ENCODE measurements at places on chromosomes 7 and 10.

GRCh38 chr7:108613949-108614381 lies 44.3 kb downstream of the DNAJB9 start:
- no peak for DNase-seq

DNA sequence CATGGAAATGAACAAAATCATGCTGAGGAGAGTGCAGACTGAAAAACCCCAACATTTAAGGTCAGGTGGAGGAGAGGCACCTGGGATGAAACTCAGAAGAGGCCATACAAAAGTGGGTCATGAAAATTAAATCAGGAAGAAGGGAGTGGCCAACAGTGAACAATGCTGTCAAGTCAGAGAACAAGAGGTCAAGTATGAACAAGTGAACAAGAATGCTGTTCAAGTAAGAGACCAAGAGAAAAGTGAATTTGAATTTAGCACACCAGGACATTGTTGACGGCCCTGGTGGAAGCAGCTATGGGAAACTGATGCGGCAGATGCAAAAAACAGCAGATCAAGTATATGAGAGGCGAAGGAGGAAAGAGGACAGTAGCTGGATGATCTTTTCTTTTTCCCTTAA lies 7.9 kb downstream of the CEP41 start:
- no peak for DNase-seq

- DNase-seq: no peak
Measured at GRCh38 chr7:32594965-32595490, 99.7 kb downstream of the AVL9 start.

DNA sequence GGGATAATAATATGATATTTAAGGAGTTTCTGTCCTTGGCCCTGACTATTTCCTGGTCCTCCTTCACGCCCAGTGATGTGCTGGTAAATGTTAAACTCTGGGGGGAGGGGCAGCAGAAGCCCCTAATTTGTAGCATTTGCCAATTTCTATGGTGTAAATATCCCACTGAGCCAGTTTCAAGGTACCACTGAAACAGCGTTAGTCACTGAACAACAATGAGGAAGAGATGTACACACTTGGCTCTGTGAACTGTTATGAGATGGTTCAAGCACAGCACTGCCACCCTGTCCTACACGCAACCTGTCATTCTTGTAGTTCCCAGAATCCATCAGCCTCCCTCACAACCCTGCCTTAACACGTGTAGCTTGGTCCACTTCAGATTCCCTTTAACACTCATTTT lies 39.8 kb downstream of the MET start:
- no peak for DNase-seq

DNA sequence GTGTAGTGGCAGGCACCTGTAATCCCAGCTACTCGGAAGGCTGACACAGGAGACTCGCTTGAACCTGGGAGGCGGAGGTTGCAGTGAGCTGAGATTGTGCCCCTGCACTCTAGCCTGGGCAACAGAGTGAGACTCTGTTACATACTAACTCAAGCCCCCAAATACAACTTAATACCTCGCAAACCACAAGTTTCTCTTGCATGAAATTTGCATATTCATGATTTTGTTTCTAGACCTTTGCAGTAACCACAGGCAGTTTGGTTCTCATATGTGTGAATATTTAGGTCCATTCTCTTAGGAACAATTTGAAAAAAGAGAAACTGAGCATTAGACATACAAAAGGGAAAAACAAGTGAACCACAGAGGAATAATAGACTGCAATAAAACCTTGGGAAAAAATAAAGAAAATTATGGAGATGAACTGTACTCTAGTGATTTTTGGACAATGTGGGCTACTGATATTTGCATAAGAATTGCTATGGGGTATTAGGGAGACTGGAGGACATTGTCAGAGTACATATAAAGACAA lies 77.0 kb downstream of the ZNF277 start:
- DNase-seq: no peak

DNA sequence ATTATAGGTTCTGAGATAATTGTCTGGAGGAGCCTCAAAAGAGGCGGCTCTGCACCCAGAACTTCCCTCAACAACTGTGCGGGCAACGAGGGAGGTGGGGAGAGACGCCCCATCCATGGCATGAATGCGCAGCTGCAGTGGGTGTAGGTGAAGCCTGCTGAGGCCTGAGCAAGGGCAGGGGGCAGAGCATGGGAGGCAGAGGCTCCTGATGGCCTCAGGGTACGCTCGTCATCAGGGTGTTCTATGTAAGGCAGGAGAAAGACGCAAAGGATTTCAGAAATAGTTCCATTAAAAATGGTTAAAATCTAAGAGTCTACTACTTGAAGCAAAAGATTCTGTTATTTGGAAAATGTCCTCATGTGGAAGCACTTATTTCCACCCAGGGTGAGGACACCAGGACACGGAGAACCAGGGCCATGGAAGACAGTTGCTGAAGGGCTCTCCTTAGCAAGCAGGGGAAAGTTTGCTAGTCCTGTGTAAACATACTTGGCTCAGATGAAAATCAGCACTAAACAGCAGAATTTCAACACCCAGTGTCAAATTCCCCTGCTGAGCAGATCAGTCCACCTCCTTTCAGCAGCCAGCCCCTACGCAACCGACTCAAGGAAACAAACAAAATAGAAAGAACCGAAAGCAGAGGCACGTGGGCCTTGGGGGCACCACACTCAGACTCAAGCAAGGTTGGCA lies 18.9 kb downstream of the INSIG1 start:
- DNase-seq: no peak

DNA sequence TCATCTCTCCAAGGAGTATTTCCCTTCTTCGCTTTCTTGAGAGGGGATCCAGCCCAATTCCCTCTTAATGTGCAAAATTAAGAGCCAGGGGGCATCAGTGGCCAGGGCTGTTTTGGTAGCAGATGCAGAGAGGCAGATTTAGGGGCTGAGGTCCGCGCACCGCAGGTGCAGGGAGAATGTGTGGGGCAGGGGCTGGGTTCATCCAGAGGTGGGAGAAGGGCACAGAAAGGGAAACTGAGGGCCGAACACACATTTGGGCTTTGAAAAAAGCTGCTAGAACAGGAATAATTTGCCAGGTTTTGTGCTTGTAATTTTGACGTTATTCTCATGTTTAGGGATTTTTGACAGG lies 6.5 kb upstream of the SHH start:
- DNase-seq: no peak

DNA sequence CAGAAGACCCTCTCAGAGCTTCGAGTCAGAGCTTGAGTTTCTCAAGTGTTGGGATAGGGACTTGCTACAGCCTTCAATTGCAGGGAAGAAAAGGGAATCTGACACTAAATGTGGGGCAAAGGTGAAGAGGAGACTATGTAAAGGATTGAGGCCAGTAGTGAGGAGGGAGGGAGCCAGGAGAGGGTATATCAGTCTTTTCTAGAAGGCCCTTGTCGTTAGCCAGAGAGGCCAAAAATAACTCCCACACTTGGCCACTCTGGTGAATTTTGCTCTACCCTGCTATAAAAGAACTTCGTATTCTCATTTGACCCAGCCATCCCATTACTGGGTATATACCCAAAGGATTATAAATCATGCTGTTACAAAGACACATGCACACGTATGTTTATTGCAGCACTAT lies 162.0 kb downstream of the MDFIC start:
- no peak for DNase-seq

GRCh38 chr7:123961771-123962170 lies 36.7 kb downstream of the SPAM1 start:
- no peak for DNase-seq

DNA sequence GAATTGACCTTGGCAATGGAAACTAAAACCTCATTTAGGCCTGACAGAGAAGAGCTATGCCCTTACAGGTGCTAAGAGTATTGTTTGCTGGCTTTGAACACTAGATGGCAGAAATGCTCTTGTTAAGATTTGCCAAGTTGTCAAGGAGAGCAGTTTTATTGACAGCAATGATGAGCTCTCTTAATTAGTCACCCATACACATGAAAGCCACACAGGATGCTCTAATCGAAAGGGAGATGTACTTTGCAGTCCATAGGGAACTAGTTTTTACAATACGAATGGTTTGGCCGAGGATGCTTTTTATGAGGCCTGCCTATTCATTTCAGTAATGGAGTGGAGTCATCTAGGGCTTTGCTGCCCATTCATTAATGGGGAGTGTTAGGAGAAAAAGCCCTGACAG lies 45.4 kb upstream of the MBL2 start:
- DNase-seq: no peak

DNA sequence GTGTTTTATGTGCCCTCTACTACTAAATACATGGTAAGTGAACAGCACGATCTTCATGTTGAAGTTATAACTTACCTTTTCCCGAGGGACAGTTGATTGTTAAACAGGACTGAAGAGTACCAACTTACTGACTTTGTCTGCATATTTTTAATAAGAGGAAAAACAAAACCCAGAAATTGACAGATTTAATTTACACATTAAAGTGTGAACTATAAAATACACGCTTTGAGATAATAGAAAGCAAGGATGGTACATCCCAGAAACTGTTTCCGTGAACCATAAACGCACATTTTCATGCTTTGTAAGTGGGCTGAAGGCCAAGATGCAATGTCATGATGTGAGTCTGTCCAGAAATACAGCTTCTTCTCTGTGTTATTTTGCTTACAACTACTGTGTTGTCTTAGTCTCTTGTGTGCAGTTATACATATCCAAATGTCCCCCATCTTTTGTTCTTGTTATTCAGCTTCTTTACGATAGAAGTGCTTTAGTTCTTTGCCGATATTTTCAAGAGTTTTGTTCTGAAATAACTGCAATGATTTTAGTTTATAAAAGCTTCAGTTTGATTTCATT lies 190.1 kb downstream of the MLLT10 start:
- DNase-seq: no peak

DNA sequence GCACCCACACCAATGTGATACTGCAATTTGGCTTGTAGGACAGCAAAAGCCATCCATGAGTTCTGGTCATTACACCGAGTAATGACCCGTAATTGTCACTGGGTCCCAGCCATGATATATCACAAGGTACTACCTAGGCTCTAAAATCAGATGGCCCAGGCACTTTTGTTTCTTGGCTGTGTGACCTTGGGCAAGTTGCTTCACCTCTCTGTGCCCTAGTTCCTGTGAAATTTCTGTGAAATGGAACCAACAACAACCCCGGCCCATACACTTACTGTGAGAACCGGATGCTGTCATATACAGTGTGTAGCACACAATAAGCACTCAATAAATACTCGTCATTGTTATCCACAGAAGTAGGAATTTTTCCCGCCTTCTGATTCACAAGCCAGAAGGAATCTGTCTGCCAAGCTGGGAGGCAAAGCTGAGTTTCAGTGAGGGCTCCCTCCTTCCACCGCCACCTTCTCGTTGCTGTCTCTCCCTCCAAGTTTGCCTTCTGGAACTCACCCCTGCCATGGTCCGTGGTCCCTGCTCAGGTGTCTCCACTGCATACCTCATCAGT lies 6.4 kb upstream of the CYTH3 start:
- no peak for DNase-seq

- DNase-seq: no peak
Measured at GRCh38 chr7:44639671-44640321, 33.4 kb downstream of the OGDH start.

- DNase-seq: no peak
Measured at GRCh38 chr10:33248638-33249037, 85.8 kb downstream of the NRP1 start.

DNA sequence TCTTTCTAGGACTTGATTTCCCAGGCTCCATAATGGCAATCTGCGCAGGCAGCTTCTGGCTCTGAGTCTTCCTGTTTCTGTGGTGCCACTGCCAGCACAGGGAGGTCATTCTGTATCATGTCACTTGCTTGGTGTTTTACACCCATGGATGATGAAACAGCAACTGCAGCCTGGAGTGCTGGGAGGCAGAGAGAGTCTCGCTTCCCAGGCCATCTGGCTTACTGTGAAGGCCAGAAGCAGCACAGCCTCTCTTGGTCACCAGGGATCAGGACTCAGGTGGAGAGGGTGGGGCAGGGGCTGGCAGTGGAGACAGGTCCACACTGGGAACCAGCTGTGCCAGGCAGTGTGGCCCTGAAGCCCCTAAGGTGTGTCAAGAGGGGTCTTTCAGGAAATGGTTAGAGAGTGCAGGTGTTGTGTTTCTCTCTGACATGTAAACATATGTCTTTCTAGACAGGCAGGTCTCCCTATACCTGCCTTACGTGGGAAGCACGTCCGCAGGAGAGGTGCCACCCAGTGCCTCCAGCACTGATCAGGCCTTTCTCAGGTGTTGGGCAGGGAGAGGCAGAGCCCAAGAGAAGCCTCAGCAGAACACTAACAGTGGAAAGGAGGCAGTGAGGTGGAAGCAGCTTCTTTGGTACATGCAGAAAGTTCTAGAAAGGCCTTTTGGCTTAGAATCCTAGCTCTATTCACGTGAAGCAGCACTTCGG lies 71.4 kb downstream of the INSIG1 start:
- DNase-seq: no peak

DNA sequence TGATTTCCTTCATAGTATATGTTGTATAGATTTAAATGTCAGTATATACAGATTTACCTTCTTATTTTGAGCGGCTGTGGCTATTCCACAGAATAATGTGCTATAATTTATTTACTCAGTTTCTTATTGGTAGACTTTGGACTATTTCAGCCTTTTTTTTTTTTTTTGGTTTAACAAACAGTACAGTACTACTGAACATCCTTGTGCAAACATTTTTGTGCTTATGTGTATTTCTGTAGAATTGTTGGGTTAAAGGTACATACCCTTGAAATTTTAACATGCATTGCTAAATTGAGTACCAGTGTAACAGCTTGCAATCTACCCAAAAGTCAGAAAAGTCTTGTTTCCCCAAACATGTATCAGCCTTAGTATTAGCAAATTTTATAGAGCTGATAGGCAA lies 68.8 kb downstream of the HHEX start:
- DNase-seq: no peak

DNA sequence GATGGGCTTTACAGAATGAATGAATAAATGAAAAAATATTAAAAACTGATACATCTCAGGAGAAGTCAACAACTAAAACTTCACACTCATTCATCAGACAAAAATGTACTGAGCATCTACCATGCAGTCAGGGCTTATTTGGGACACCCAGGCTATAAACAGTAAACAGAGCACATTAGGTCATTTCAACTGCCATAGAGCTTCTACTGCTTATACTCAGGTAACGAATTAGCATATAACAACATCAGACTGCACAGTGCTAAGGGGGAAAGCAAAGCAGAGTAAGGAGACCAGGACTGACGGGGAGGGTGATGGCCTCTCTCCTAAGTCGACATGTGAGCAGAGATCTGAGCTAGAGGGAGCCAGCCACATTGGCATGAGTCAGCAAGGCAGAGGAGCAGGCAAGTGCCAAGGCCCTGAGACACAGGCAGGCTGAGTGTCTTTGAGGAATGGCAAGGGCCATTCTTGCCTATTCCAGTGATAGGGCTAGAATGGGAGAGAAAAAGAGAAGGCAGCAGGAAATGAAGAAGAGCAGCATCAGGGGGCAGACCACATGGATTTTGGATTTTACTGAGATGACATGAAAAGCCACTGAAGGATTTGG lies 528.9 kb downstream of the PARD3 start:
- DNase-seq: no peak

GRCh38 chr7:17071866-17072265 lies 190.1 kb upstream of the AGR3 start:
- DNase-seq: no peak

GRCh38 chr7:151003572-151003971 lies 12.8 kb downstream of the NOS3 start:
- no peak for DNase-seq

Data from stimulated activated CD4-positive, alpha-beta T cell treated with anti-CD3 and anti-CD28 coated beads, Interleukin-1b, Interleukin-23, amount 100 ng/mL, for 4 hours (primary cell).